Lung microvascular endothelial cell (primary cell): ENCODE measurements at places on chromosomes 11 and 22.

- DNase-seq = no peak
Measured at GRCh38 chr22:47621253-47621652, 858.8 kb downstream of the TBC1D22A start.

DNA sequence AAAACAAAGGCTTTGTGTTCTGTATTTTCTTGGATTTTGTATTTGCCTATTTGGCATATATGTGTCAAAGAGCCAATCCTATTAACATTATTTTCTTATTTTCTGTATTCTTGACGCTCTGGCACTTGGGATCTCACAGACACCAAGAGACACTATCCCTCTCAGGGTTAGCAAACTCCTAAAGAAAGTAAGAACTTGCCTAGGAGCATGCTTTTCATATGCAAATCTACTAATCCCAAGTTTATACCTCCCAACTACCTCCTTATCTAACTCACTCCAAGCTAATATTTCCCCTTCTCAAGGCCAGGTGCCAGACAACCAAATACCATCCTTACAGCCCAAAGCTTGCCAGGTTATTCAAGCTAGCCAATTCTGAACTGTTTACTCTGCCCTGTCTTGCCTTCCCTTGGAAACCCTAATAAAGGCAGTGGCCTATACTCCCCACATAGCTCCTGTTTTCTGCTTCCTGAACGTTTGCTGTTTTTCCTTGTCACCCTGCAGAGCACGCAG is 455.4 kb upstream of the ANO3 start:
- DNase-seq = no peak

DNA sequence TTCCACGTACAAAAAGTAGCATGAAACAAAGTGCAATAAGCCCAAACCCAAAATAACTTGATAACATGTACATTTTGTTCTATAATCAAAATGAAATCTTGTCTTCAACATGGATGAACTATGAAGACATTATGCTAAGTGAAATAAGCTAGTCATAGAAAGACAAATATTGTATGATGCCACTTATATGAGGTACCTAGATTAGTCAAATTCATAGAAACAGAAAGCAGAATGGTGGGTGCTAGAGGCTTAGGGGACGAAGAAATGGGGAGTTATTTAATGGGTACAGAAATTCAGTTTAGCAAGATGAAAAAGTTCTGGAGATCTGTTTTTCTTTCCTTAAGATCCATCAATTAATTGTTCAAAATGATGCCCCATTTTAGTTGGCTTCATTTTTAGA is 7.5 kb downstream of the PGM2L1 start:
- no peak for DNase-seq

- no peak for DNase-seq
Measured at GRCh38 chr22:48500471-48501230, 1327.0 kb downstream of the BRD1 start.
